CD4-positive, alpha-beta T cell (primary cell): ENCODE measurements at places on chromosomes 13 and 19.

DNA sequence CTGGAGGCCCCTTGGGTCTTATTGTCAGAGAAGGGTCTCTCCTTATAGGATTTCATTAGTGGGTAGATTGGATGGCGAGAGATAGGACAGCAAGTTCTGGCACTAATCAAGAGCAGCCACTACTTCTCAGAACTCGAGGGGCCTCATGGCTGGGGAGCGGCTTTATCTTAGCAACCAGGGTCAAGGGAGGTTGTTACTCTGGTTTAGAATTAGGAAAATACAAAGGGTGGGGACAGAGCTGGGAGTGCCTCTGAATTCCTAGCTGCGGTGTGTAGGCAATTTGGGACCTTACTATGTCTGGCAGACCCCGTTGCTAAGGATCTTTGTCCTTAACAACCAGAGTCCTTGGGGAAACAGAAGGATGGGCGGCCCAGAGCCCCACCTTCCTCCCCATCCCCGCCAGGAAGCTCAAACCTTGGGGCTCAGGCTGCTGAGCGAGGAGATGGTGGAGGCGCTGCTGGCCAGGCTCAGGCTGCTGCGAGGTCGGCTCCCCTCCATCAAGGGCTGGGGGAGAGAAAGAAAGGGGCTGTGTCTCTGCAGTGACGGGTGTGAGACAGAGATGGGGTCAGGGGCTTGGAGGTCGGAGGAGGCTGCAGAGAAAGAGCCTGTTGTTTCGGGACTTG is 1.2 kb downstream of the PLEKHA4 start:
- no peak for DNase-seq

DNA sequence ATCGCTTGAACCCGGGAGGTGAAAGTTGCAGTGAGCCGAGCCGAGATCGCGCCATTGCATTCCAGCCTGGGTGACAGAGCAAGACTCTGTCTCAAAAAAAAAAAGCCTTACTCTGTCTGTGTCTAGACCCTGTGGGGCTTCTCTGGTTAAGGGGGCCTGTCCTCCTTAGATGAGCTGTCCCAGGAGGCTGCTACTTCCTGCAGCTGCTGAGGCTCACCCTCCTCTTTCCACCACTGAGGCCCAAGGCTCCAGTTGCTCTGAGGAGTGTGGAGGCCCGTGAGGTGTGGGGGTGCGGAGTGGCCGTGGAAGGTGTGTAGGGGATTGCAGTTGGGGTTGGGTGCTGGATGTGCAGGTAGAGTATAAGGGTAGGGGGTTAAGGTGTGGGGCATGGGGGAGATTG is 22.1 kb upstream of the RASA3 start:
- no peak for DNase-seq

DNA sequence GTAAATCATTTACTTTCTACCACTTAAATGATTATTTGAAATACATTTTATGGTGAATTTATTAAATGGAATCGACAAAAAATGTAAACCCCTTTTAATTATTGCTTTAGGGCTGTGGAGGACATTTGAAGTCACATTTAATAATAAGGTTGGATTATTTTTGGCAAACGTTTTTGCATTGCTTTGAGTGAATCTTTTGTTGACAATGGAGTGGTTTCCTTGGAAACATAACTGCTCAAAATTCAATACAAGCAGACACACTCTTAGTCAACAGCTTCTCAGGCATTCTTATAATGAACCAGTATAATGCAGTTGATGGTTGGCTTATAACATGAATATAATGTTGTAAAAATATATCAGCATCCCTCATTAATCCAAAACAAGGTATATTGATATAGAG is 104.7 kb downstream of the DCLK1 start:
- DNase-seq, result no peak

DNA sequence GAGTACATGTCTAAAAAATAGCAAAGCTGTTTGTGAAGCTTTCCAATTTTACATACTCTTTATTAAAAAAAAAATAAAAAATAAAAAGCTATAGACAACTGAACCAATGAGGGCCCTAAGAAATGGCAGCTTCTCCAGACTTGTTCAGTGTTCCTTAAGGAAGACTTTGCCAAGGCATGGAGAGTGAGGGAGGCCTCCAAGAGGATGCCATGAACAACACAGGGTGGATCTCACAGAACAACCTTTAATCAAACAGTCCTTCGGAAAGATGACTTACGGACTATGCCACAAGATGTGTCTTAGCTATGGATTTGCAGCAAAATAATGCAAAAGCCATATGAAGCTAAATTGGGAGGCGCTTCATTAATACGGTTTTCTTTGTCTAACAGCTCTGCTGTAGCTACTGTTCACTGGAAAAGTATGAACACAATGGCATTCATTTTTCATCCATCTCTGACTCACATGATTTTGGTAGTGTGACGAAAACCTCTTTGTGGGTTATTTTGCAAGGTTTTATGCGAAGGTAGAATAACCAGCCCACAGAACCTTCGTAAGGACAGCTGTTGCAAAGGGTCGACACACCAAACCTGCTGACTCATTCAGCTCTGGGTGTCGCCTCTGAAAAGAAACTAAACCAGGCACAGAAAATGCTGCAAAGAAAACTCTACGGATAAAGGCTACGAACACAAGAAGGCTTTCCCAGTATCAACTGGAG is 27.7 kb downstream of the EFNB2 start:
- no peak for DNase-seq

GRCh38 chr19:18373892-18374629 is 11.9 kb upstream of the GDF15 start:
- peak; percentile 20 for DNase-seq

DNA sequence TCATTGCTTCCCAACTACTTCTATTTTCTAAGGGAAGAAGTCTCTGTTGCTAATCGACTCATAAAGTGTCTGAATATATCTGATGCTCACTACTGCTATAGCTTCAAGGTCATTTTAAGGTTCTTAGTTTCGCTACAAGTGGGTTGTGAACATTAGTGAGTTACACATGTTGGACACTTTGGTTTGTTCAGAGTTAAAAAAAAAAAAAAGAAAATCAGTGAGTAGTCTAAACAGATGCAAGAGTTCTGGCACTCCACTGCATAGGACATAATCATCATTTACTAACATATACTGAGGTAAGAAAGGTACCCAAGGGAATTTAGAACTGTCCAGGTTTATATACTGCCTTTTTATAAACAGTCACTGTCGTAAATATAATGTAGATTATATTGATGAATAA is 108.8 kb downstream of the KLF12 start:
- DNase-seq, result no peak

DNA sequence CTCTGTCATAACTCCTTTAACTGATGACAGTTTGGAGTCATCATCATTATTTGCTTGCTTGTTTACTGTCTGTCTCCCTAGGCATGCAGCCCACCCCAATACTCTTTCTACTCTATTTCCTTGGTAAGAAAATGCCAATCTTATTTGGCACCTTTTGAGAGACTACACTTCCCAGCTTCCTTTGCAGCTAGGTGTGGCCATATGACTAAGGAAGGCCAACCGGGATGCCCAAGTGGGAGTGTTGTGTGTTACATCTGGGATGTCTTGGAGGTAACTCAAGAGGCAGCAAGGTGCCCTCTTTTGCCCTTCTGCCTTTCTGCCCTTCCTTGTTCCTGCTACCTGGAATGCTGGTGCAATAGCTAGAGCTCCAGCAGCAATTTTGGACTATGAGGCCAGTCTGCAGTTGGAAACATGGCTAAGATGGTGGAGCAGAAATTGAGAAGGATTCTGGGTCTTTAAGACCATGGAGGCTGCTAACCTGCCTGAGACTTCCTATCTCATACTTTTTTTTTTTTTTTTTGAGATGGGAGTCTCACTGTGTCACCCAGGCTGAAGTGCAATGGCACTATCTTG is 27.5 kb downstream of the C19orf81 start:
- no peak for DNase-seq

DNA sequence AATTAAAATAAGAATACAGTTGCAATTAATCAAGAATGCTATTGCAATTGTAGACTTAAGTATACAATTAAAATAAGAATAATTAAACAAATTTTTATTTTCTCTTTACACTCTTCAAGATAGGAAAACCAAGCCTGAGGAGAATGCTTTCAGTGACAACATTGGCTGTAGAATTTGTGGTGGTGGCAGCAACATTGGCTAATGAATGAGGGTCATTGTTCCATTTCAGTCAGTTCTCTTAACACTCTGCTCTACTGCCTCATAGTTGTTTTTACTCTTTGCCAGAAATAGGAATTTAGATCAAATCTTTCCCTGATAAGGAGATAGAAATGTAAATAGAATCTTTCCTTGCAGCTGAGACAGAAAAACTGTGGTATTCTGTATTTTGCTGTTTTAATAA is 391.6 kb downstream of the PCDH20 start:
- DNase-seq, result no peak

- no peak for DNase-seq
Measured at GRCh38 chr13:35531526-35531925, 55.0 kb upstream of the MAB21L1 start.

- no peak for DNase-seq
Measured at GRCh38 chr19:18364826-18365528, 21.0 kb upstream of the GDF15 start.

GRCh38 chr13:57409656-57410055 is 221.9 kb upstream of the PCDH17 start:
- no peak for DNase-seq

- DNase-seq, result no peak
Measured at GRCh38 chr19:39919976-39920375, 14.5 kb downstream of the FCGBP start.

- no peak for DNase-seq
Measured at GRCh38 chr13:48319531-48320398, 16.2 kb downstream of the RB1 start.

DNA sequence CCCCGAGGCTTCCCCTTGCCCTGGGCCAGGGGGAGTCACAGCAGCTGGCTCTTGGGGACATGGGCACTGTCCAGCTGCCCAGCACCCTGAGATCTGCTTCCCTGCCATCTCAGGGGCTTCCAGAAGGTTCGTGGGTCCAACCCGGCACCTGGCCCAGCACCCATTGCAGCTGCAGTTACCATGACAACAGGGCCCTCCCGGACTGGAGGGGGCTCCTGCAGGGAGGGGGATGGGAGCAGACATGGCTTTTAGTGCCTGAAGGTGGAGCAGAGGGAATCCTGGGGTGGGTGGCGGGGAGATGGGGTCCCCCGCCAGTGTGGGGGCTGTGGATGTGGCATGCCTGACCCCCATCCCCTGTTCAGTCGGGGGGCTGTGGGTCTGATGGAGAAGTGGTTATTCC is 14.7 kb downstream of the PIN1 start:
- no peak for DNase-seq

DNA sequence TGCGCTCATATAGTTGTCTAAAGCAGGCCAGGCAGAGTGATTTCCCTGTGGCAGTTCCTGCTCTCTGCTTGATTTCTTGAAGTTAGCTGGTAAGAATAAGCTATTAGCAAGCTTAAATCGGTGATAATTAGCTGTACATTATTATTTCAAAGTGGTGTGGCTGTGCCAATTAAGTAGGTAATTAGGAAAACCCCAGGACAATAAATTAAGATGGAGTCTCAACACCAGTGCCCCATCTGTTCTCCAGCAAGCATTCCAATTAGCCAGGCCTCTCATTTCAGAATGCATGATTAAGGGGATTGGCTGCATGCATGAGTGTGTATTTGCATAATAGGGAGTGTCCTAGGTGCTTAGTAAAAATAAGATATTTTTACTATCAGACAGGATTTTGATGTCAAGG is 342.3 kb downstream of the GPC5 start:
- DNase-seq, result no peak

- no peak for DNase-seq
Measured at GRCh38 chr19:57016076-57016475, 103.7 kb upstream of the USP29 start.

- no peak for DNase-seq
Measured at GRCh38 chr13:97537110-97537509, 103.1 kb downstream of the RAP2A start.

DNA sequence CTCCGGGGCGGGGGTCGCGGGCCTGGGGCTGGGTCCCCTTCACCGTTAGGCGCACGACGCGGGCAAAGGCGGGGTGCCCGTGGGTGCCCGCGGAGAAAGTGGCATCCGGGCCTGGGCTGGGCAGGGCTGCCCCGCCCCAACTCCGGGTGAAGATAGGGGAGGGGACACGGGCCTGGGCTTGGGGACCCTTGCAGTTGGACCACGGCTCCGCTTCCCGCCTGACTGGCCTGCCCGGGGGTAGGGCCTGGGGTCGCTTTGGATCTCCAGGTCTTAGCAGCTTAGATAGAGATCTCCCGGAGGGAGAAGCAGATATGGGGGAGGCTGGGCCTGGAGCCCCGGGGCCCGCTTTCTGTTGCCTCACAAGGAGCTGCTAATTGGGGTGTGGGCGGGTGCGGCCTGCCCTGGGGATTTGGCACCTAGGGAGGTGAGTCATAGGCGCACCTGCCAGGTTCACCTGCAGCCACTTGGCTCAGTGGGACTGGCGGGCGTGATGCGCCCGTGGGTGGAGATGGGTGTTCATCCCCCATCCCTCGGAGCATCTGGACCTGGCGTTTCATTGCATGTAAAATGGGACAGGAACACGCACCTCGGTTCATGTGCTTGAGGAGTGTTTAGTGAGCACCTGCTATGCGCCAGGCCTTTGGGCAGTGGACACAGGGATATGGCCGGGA is 585 bp downstream of the MAP1S start:
- DNase-seq, result peak; percentile 30

- no peak for DNase-seq
Measured at GRCh38 chr13:37138169-37138568, 32.7 kb upstream of the CSNK1A1L start.

DNA sequence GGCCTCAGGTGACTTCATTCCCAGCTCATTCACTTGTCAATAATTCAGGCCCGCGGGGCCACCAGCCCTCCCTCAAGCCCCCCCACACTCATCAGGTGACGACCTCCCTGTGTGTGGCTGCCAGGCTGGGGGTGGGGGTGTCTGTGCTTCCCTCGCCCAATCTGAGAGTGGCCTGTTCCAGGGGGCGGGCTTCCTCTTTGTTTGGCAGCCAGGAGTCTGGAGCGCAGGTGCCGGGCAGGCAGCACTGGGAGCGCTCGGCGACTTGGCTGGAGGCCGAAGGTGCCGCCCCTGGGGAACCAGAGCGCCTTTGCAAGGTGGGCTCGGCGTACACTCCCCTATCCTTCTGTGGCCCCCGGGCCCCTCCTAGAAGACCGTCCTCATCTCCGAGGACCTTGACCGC is 5.4 kb upstream of the ZNF98 start:
- no peak for DNase-seq

- no peak for DNase-seq
Measured at GRCh38 chr19:46385636-46386035, 27.7 kb downstream of the CCDC8 start.
